Bronchial smooth muscle cell (primary cell): ENCODE measurements at places on chromosomes 11 and 22. TPM values are rescaled to one million over a fixed set of nuclear protein-coding genes. Genes with fewer than 3 reads are reported as not detected.

GAS2 gene
- 0.63 and 1.0 TPM in 2 replicates for total RNA-seq

MIAT gene
- total RNA-seq = 1.4 and 3.5 TPM in 2 replicates

ACR gene
- not detected in 2 replicates for total RNA-seq

EFCAB6 gene
- total RNA-seq = 1.3 and 2.7 TPM in 2 replicates

CD3E gene
- not detected in 2 replicates for total RNA-seq

MFRP gene
- total RNA-seq = not detected in 2 replicates

LRRC56 gene
- total RNA-seq = 0.95 and 1.0 TPM in 2 replicates

SEC14L6 gene
- total RNA-seq = 0.16 and 0.60 TPM in 2 replicates

OR8A1 gene
- not detected in 2 replicates for total RNA-seq

APOBEC3B gene
- 0.09 and 0.79 TPM in 2 replicates for total RNA-seq

BCO2 gene
- 0.86 and 0.95 TPM in 2 replicates for total RNA-seq

SNX19 gene
- 42.4 and 69.7 TPM in 2 replicates for total RNA-seq

PLAAT2 gene
- total RNA-seq = not detected in 2 replicates

PRODH gene
- under 0.01 and 0.26 TPM in 2 replicates for total RNA-seq

OR51G2 gene
- not detected in 2 replicates for total RNA-seq

DBX1 gene
- not detected in 2 replicates for total RNA-seq

GLYAT gene
- not detected in 2 replicates for total RNA-seq

C22orf23 gene
- total RNA-seq = 0.09 and 0.32 TPM in 2 replicates

KDM2A gene
- total RNA-seq = 31.4 and 40.2 TPM in 2 replicates

ABCC8 gene
- not detected in 2 replicates for total RNA-seq

GAL gene
- 0.09 and 0.47 TPM in 2 replicates for total RNA-seq

ZNF74 gene
- 12.0 and 13.2 TPM in 2 replicates for total RNA-seq

BAIAP2L2 gene
- total RNA-seq = 0.69 and 1.1 TPM in 2 replicates

TYR gene
- total RNA-seq = not detected in 2 replicates

BTG4 gene
- total RNA-seq = not detected in 2 replicates

SDHD gene
- total RNA-seq = 162 and 201 TPM in 2 replicates
